ENCODE measurements at places on chromosomes 3 and 15. TPM values are rescaled to one million over a fixed set of nuclear protein-coding genes. Genes with fewer than 3 reads are reported as not detected.

GRCh38 chr15:72222393-72222792 lies 8.6 kb downstream of the PKM start:
- no peak for DNase-seq

DNA sequence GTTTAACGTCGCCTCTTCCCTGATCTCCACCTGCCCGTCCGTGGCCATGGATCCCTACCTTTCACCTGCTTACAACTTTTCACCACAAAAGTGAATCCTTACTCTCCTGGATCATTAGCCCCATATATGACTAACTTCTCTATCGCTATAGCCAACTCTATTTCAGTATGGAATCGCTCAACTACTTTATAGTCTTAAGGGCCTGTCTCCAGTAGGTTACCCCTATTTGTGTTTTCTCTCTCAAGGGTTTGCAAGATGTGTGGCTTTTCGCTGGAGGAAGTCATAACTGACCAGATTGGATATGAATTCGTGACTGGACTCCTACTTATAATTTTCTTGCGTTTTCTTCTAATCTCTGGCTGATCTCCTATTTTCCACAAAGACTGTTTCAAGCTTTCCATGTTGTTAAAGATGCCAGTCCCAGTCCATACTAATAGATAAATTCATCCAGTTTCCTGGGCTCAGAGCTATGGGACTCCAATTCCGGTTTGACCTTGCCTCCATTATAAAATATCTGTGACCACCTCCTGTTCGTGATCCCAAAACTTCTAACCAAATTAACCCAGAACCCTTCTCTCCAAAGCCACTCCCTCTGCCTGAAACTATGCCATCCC lies 1.3 kb upstream of the STAG1 start:
- no peak for DNase-seq

DNA sequence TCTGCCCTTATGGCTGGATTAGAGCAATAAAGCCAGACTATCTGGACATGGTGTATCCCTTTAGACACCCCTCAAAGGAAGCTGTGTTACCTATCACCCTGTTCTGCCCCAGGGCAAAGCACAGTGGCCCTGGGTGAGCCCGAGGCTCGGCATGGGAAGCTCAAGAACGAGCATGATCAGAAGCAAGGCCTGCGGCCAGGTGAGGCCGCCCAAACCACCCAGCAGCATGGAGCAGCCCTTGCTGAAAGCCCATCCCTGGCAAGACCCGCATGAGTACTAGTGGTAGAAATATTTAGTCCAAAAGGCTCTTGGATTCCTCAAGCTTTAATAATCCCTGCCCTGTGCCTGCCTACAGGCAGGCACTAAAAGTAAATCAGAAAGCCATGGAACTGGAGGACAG lies 261.1 kb downstream of the MEX3B start:
- DNase-seq: no peak

DNA sequence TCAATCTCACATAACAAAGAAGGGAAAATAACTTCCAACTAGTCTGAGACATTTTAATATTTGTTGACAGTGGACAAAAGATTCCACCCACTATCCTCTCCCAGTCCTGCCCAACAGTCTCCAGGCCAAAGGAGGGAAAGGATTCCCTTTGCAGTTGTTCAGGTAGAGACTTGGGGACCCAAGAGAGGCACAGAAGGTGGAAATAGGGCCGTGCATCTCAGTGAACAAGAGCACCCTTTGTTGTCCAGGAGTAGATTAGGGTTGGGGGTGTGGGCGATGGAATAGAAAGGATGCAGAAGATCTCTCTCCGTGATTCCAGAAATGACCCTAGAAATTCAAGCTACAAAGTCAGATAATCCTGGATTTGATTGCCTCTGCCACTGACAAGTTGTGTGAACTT lies 44.8 kb upstream of the TRA2B start:
- DNase-seq: no peak

Gene SLC9C1
- polyA plus RNA-seq: 0.10 TPM

DNA sequence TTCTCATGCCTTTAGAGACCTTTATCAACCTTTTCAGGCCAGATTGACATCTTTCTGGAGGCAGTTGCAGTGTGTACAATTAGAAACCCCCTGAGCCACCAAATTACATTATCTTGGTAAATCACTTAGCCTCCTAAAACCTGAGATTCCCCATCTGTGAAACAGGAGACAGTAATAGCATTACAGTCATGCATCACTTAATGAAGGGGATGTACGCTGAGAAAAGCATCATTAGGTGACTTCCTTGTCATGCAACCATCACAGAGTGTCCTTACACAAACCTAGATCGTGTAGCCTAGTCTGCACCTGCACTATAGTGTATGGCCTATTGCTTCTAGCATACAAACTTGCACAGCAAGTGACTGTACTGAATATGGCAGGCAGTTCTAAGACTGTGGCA lies 400.8 kb upstream of the CNTN3 start:
- no peak for DNase-seq

DNA sequence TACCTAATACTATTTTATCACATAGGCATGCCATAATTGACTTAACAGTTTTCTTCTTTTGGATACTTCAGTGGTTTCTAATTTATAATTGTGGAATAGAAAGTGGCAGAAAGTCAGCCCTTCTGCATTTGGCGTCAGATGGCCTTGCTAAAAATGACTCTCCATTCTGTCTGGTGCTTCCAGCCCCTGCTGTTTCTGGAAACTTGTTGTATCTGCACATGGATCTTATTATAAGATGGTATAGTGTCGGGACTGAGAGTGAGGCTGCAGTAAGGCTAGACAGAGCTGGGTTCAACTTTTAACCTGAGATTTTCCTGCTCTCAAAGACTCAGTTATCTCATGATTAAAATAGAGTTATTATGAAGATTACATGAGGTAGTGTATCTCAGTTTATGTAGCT lies 74.8 kb upstream of the WDR72 start:
- DNase-seq: no peak

Gene SERINC4
- polyA plus RNA-seq: 0.90 TPM

DNA sequence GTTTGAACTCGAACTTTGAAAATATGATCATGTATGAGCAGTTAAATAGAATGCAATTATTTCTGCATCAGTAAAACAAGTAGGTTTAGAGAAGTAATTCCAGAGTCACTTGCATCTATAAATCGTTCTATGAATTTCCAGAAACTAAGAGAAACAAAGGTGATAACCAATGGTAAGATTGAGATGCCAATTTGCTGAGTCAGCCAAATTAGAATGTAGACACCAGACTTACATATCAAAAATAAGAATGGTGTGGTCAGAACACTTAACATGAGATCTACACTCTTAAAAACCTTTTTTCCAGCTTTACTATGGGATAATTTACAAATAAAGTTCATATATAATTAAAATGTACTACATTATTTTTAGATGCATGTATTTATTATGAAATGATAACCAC lies 1435.9 kb downstream of the OTOL1 start:
- no peak for DNase-seq

GRCh38 chr15:49900903-49901235 lies 218.2 kb downstream of the ATP8B4 start:
- DNase-seq: no peak

DNA sequence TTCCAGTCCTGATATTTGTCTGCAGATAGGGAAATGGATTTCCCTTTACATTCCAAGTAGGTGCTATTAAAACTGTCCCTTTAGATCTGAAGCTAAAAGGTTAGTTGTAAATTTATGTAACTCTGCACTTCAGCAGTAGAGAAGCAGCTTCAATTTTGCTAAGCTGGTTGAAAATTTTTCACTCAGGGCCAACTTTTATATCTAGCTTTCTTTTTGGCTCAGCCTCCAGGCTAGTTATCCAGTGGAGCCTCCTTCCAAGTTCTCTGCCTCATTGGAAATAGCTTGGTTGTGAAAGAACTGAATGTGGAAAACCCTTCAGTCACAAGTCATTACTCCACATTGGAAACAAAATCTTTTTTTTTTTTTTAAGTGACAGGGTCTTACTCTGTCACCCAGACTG lies 8.2 kb upstream of the ZNF660 start:
- peak; percentile 29 for DNase-seq

GRCh38 chr15:87047203-87047965 lies 967.7 kb downstream of the AGBL1 start:
- no peak for DNase-seq

Gene FAM174B
- 21.0 TPM for polyA plus RNA-seq

DNA sequence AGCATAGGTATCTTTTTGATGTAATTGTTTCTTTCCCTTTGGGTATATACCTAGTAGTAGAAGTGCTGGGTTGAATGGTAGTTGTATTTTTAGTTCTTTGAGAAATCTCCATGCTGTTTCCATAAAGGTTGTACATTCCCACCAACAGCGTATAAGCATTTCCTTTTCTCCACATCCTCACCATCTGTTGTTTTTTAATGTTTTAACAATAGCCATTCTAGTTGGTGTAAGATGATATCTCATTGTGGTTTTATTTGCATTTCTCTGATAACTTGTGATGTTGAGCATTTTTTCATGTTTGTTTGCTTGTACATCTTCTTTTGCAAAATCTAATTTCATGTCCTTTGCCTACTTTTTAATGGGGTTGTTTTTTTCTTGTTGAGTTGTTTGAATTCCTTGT lies 80.0 kb upstream of the TMC3 start:
- DNase-seq: no peak
